ENCODE measurements at places on chromosomes 4 and X. TPM values are rescaled to one million over a fixed set of nuclear protein-coding genes. Genes with fewer than 3 reads are reported as not detected.

PGRMC2 gene
- total RNA-seq: 63.0 TPM

MAGEA11 gene
- not detected for total RNA-seq

RHOXF2 gene
- not detected for total RNA-seq

DNA sequence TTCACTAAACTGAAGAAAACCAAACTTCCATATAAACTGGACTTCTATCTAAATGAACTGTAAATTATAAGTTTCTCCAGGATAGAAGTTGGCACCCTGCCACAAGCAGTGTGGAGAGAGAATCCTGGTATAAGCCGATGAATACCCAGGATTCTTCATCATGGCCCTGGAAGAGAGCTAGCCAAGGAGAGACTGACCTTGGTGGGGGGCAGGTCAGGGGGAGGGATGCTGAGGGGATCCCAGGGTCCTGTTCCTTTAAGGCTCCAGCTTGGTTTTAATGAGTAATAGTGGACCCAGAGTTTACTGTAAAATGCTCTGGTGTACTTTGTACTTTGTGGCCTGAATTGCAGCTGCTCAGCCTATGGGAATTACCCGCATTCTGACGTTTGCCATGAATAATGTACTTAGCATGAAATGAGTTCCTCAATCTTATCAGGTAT, 16.9 kb downstream of the RASSF6 start:
- H3K4me3 ChIP-seq: no peak overlapping the region
- H3K36me3 ChIP-seq: no peaks in the 10 kb centered on the region
- H3K4me1 ChIP-seq: no peaks in the 10 kb centered on the region
- H3K27ac ChIP-seq: no peak overlapping the region

AFF1 gene
- total RNA-seq: 103 TPM

DNA sequence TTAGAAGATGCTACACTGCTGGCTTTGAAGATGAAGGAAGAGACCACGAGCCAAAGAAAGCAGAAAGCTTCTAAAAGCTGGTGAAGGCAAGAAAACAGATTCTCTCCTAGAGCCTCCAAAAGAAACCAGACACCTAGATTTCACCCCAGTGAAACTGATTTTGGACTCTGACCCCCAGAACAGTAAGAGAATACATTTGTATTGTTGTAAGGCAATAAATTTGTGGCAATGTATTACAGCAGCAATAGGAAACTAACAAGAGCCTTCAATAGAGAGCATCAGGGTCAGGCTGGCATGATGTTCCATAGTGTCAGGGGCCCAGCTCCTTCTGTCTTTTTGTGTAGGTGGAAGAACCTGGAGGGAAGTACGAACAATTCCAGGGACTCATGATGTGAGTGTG, 6.0 kb upstream of the TEC start:
- H3K27me3 ChIP-seq: no peaks in the 10 kb centered on the region
- no peaks in the 10 kb centered on the region for H3K4me1 ChIP-seq
- H3K36me3 ChIP-seq: no peaks in the 10 kb centered on the region
- H3K27ac ChIP-seq: no peak overlapping the region
- DNase-seq: no peak

DNA sequence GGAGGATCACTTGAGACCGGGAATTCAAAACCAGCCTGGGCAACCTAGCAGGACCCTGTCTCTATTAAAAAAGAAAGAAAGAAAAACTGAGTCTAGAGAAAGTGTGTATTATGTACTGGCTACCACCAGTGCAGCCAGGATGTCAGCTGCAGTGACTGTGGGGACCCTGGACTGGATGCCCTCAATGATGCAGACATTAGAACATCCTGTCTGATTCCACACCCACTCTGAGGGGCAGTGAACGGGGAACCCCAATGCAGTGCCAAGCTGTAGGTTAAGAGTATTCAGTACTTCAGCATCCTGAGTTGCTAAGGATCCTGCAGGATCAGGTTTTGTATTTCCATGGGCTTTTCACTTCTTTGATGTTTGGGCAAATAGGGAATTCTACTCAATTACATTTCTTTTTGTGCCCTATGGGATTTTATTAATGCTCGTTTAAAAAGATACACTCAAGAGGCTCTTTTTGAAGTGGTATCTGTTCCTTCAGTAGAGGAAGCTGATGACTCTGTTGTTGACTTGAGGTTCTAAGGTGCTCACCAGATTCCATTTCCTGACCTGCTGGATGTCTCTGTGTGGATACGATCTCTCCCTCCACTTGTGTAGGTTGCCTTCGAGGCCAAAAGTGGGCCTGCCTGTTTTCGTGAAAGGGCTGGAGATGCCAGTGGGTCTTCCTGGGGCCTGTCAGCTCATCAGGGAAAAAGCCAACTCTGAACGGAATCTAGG, 85.9 kb upstream of the CLCN4 start:
- no peaks in the 10 kb centered on the region for H3K27me3 ChIP-seq
- no peak overlapping the region for H3K4me3 ChIP-seq
- H3K36me3 ChIP-seq: peaks cover 10% of the 10 kb centered on the region
- H3K4me1 ChIP-seq: no peaks in the 10 kb centered on the region

- no peaks in the 10 kb centered on the region for H3K36me3 ChIP-seq
- H3K4me3 ChIP-seq: no peak overlapping the region
- DNase-seq: no peak
These were observed 1.3 kb downstream of the CABS1 start for GRCh38 chr4:70336043-70336442.
